ENCODE measurements at places on chromosomes 2 and 18. TPM values are rescaled to one million over a fixed set of nuclear protein-coding genes. Genes with fewer than 3 reads are reported as not detected.

Gene ZNF516
- 24.8 TPM for total RNA-seq

GRCh38 chr2:145484448-145485097, 964.7 kb upstream of the ZEB2 start:
- no peak for DNase-seq

DNA sequence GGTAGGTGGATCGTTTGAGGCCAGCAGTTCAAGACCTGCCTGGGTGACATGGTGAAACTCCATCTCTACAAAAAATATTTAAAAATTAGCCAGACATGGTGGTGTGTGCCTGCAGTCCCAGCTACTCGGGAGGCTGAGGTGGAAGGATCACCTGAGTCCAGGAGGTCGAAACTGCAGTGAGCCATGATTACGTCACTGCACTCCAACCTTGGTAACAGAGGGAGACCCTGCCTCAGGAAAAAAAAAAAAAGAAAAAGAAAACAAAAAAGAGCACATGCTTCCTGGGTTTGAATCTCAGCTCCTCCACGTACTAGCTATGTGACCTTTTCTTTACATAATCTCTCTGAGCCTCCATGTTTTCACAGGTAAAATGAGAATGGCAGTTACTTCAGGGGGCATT, 107.5 kb upstream of the STPG4 start:
- DNase-seq, result no peak

Gene ABCG5
- total RNA-seq, result not detected

GRCh38 chr2:146258071-146258470, 1586.8 kb upstream of the ACVR2A start:
- no peak for DNase-seq
